ENCODE measurements at places on chromosomes 11 and 22.

DNA sequence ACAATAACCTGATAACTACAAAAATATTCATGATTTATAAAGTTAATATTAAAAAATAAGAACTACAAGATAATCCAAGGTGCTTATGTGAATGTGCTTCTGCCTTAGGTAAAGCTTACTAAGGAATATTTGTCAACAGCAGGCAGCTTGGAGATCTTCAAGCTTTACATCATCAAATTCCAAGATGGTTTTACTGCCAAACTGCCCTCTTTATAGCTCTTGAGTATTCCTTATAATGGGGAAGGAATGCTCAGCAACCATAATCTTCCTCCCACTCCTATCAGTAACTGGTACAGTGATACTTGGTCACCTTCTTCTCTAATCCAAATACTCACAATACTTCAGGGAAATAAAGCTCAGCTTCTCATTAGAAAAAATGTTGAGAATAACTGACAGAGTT, 30.1 kb downstream of the SBF2 start:
- no peak for DNase-seq

- no peak for DNase-seq
These were observed 471.7 kb downstream of the NTM start for GRCh38 chr11:131841925-131842635.

DNA sequence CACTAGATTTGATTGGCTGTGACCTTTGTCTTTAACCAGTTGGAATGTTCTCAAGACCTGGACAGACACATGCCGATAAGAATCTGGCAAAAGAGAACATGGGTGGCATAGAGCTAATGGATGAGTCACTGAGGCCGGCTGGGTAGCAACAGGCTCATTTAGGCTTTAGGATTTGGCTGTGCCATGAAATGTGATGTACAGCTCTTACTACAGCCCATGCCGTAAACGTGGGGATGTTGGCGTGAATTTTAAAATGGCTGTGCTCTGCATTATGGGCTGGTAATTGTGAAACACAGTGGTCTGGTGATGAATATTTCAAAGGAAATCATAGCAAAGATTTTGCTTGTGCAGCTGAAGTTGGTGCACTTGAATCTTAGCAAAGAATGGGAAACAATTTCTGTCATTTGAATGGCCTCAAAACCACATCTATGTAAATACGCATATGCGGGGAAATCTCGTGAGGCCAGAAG, 332.4 kb downstream of the TBC1D22A start:
- DNase-seq: no peak

DNA sequence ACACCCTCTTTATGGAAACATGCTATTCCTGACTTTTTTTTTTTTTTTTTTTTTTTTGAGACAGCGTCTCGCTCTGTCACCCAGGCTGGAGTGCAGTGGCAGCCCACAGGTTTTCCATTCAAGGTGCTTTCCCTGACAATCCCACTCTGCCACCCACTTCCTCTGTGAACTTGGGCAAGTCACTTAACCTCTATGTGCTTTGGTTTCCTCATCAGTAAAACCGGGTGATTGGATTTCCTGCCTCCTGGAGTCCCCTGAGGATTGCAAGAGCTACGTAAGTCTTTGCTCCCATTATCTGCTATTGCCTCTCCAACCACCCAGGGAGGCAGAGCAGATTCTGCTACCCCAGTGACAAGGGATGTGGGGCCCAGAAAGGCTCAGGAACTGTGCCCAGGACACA, 54.1 kb downstream of the CELSR1 start:
- no peak for DNase-seq

DNA sequence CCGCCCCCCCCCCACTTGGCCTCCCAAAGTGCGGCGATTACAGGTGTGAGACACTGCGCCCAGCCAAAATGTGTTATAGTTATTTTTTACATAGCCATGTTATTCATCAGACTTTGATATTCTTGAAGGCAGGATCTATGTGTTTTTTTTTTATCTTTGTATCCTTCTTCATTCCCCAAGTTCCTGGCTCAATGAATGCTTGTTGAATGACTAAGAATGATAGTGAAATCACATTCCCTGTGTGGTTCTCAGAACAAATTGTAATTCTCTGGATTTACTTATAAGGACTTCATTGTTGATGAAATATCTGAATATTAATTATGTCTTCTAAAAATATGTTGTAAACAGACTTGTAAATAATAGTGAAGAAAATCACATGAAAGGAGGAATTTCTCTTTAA, 33.5 kb downstream of the MMP7 start:
- DNase-seq: no peak

GRCh38 chr11:42976636-42977217, 335.1 kb upstream of the API5 start:
- DNase-seq: no peak

- DNase-seq: no peak
These were observed 694.8 kb upstream of the CCDC179 start for GRCh38 chr11:23555085-23555484.

DNA sequence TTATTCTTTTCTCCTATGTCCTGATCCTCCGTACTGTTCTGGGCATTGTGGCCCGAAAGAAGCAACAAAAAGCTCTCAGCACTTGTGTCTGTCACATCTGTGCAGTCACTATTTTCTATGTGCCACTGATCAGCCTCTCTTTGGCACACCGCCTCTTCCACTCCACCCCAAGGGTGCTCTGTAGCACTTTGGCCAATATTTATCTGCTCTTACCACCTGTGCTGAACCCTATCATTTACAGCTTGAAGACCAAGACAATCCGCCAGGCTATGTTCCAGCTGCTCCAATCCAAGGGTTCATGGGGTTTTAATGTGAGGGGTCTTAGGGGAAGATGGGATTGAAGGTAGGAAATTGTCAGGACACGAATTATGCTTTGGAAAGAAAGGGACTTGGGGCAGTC, 843 bp downstream of the OR51T1 start:
- DNase-seq: no peak

DNA sequence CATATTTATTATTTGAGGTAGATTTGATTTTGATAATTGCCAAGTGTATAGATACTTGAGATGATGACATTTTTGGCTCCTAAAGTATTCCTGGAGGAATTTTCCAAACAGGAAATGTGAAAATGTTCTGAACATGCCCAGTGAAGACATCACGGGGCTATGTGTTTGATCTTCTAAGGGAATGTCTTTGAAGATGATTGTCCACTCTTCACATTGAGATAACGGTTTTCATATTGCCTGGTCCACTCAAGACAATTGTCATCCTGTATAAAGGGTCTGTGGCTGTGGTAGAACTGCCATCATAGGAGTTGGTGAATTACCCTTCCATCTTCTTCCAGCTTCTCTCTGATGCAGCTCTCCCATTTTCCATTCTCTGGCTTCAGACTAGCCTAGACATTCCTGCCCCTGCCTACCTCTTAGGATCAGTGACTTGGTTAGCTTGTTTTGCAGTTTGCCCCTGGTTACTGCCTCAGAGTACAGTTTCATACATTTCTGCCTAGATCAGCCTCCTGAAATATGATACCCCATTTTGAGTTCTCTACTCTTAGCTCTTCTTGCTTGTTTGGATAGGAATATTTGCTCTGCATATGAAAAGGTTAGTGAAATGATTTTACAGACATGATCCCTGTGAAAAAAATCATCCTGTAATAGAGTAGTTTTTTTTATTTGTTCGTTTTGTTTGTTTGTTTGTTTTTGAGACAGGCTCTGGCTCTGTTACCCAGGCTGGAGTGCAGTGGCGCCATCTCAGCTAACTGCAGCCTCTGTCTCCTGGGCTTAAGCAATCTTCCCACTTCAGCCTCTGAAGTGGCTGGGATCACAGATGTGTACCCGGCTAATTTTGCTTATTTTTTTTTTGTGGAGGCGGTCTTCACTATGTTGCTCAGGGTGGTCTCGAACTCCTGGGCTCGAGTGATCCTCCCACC, 111.4 kb upstream of the SORL1-AS1 start:
- no peak for DNase-seq

GRCh38 chr22:19884161-19884953, 29.7 kb upstream of the GNB1L start:
- no peak for DNase-seq

DNA sequence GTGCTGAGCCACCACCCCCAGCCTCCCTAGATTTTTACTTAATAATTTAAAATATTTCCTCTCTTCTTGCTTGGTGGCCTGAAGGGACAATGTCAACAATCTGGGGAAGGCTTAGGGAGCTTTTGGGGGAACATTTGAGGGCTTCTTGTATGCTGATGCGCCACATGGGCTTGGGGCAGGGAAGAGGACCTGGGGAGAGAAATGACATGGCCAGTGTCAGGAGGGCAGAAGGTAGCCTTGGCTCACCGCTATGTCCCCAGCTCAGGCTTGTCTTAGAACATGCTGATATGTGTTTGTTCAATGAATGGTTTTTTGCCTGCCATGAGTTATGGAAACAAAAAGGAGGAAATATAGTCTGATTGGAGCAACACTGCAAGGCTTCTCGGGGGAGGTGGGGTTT, 51.6 kb downstream of the ST14 start:
- no peak for DNase-seq

GRCh38 chr11:72676861-72677341, 2.7 kb upstream of the PDE2A start:
- peak; percentile 59 for DNase-seq

- DNase-seq: no peak
These were observed 9.7 kb downstream of the MAML2 start for GRCh38 chr11:96333191-96333719.

GRCh38 chr11:117127171-117127901, 16.8 kb upstream of the PAFAH1B2 start:
- DNase-seq: no peak

GRCh38 chr11:134515081-134515960, 103.3 kb upstream of the B3GAT1 start:
- DNase-seq: no peak

DNA sequence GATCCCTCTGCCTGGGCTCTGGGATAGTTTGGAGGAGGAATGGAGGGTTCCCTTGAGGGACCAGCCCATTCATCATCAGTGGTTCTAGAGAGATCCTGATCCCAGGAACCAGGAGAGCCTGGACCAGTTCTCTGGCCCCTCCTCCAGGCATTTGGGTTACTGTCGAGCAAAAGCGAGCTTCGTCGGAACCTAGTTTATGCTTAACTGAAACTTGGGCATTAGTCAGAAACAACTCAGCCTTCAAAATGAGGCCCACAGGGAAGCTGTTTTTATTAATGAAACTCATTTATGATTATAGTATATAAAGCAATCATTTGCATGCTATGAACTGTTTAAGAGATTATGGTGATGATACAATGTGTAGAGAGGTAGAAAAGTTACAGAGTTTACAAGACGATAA, 61.4 kb downstream of the LIF start:
- DNase-seq: no peak

DNA sequence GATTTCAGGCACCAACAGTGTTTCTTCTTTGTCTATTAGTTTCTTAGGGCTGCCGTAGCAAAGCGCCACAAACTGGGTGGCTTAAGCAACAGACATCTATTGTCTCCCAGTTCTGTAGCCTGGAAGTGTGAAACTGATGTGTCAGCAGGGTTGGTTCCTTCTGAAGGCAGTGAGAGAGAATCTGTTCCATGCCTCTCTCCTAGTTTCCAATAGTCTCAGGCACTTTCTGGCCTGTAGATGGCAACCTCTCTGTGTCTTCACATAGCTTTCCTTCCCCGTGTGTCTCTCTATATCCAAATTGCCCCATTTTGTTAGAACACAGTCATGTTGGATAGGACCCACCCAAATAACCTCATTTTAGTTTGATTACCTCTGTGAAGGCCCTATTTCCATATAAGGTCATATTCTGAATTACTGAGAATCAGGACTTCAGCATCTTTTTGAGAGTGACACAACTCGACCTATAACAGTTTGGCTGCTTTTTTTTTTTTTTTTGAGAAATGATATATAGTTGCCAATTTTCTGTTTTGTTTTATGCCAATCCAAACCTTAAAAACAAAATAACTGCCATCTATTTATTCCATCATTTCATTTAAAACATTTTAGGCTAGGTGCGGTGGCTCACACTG, 108.2 kb downstream of the SLC36A4 start:
- no peak for DNase-seq

DNA sequence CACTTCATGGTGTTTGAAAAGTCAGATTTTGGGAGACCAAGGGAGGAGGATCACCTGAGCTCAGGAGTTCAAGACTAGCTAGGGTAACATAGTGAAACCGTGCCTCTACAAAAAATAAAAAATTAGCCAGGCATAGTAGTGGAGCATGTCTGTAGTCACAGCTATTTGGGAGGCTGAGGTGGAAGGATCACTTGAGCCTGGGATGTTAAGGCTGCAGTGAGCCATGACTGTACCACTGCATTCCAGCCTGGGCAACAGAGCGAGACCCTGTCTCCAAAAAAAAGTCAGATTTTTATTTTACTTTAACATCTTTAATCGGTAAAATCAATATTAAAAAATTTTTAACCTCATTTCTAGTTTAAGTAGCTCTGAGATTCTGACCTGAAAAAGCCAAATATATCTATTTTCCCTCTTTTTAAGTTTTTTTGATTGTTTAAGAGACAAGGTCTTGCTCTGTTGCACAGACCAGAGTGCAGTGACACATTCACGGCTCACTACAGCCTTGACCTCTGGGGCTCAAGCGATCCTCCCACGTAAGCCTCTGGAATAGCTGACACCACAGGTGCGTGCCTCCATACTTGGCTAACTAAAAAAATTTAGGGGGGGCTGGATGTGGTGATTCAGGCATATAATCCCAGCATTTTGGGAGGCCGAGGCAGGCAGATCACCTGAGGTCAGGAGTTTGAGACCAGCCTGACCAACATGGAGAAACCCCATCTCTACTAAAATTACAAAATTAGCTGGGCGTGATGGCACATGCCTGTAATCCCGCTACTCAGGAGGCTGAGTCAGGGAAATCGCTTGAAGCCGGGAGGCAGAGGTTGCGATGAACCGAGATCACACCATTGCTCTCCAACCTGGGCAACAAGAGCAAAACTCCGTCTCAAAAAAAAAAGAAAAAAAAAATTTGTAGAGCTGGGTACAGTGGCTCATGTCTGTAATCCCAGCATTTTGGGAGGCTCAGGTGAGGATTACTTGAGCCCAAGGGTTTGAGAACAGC, 48.4 kb downstream of the SFI1 start:
- DNase-seq: no peak

- DNase-seq: no peak
These were observed 756.8 kb downstream of the NTM start for GRCh38 chr11:132126973-132127899.

DNA sequence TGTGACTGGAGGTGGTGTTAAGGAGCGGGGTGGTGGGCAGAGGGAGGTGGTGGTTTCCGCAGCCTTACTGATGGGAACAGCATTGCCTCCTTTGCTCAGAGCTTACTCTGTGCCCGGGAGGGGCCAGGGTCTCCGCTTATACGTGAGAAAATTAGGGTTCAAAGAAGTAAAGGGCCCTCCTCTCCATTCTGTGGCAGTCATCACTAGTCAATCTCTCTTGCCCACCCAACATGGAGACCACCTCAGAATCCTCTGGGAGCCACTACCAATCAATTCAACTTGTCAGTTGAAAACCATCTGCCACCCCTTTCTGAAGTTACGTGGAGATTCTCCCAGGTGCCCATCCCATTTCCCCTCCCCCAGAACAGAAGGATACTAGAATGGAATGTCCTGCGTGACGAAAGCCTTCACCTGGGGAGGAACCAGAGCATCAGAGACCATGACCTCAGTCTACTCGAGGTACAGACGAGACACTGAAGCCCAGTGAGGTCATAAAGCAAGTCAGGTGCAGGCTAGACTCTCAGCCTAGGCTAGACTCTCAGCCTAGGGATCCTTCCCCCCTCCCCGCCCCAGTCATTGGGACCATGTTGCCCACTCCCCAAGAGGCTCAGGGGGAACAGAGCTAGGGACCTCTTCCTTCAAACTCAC, 2.0 kb downstream of the SELENOM start:
- DNase-seq: no peak

GRCh38 chr11:68469642-68470041, 9.1 kb downstream of the PPP6R3 start:
- DNase-seq: no peak
